ENCODE measurements at places on chromosomes 4 and X. TPM values are rescaled to one million over a fixed set of nuclear protein-coding genes. Genes with fewer than 3 reads are reported as not detected.

GABRQ gene
- total RNA-seq: not detected

DNA sequence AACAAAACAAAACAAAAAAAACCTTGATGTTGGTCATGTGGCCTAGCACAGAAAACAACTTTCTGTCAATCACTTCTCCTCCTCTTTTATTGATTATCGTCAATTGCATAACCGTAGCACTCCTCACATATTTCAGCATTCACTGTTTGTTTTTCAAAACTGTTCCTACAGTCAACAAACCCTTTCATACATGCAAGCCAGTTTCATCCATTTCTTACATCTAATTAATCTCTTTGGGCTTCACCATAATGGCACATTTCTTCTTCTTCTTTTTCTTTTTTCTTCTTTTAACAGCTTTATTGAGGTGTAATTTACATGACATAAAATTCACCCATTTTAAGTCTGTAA, 246.9 kb downstream of the PTTG2 start:
- DNase-seq: no peak

DNA sequence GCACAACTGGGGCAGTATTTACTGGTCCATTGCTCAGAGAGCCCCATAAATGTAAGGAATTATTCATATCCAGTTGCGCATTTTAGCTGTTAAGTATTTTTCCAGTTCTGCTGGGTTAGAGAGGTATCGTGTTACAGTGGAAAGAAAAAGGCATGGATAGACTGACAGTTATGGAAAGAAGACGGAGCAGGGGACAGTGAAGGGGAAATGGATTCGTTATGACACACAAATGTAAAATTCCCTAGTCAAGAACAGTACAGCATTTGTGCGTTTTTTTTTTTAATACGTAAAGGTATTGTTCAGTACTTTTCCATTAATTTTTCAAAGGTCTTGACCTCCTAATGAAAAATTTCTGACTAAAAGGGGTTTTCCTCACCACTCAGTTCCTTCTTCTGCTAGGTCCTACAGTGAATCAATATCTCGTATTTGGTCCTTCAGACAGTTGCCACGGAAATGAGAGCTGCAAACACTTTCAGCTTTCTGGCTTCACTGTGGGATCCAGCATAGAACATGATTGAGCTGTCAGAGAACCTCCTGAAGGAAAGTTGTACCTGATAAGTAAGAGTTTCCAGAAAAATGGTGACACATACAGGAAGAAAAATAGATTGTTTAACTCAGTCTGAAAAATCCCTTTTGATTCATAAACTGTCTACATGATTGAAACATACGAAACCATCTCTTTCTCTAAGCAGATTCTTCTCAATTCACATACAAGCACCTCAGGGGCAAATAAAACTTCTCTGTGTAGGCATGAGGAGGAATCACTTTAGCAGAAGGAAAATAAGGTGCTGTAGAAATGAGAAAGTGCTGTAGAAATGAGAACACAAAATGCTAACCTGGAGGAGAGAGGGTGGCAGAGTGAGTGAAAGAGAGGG, 21.8 kb upstream of the BBS12 start:
- no peak for DNase-seq

DNA sequence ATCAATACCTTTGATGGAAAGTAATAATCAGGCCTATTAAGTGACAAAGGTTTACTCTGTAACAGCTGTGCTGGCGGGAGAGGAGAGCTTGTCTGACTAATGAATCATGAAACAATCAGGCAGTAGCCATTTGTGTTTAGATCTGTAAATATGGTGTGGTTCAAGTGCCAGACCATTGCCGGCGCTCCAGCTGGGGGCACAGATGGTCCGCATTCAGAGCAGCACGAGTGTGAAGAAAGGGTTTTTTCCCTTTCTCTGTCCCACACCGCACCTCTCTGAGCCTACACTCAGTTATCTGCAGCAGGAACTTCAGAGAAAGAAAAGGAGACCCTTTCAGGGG, 111.3 kb upstream of the PAQR3 start:
- DNase-seq: peak; percentile 30

TMEM255A gene
- total RNA-seq: 0.52 TPM

APEX2 gene
- 7.6 TPM for total RNA-seq

- DNase-seq: no peak
Observed at GRCh38 chr4:53489279-53489889, 101.9 kb downstream of the LNX1 start.

GRCh38 chr4:122012735-122013134, 60.9 kb upstream of the TRPC3 start:
- no peak for DNase-seq

CT45A1 gene
- total RNA-seq: not detected

DNA sequence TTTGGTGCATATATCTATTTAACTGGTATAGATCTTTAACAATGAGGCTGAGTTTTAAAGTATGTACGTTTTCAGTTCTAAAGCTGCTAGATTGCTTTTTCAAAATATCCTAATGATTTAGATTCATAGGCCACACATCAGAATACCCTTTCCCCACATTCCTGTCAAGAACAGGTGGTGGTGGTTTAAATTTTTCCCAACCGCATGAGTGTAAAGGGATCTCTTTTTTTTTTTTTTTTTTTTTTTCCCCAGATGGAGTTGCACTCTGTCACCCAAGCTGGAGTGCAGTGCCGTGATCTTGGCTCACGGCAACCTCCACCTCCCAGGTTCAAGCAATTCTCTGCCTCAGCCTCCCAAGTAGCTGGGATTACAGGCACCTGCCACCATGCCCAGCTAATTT, 28.0 kb downstream of the NUP54 start:
- no peak for DNase-seq

GRCh38 chr4:41057467-41057866, 156.9 kb downstream of the APBB2 start:
- no peak for DNase-seq

NALF2 gene
- 1.5 TPM for total RNA-seq

- DNase-seq: no peak
Observed at GRCh38 chr4:153018031-153018430, 81.9 kb downstream of the FHDC1 start.

ANOS1 gene
- 2.1 TPM for total RNA-seq

TLR6 gene
- 3.4 TPM for total RNA-seq

GRCh38 chrX:144768540-144768939, 478.8 kb upstream of the SPANXN1 start:
- DNase-seq: no peak

DNA sequence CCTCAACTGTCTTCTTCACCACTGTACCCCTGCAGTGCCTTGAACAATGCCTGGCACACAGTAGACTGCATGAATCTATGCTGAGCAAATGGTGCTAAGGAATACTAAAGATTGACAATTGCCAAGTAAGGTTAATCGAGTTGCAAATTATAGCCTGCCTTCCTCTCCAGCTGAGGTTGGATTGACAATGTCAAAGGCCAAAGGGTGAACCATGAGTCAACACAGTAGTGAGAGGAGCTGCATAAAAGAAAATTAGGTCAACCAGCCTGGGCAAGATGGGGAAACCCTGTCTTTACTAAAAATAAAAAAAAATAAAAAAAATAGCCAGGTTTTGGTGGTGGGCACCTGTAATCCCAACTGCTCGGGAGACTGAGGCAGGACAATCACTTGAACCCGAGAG, 97.1 kb upstream of the BMPR1B start:
- DNase-seq: no peak

MXRA5 gene
- 3.6 TPM for total RNA-seq

IL2 gene
- total RNA-seq: not detected

- DNase-seq: no peak
Observed at GRCh38 chr4:114082348-114082747, 102.9 kb upstream of the ARSJ start.

DKC1 gene
- 19.3 TPM for total RNA-seq

- DNase-seq: no peak
Observed at GRCh38 chrX:17370191-17370590, 4.8 kb upstream of the NHS start.

GRIA2 gene
- 1.9 TPM for total RNA-seq

DNA sequence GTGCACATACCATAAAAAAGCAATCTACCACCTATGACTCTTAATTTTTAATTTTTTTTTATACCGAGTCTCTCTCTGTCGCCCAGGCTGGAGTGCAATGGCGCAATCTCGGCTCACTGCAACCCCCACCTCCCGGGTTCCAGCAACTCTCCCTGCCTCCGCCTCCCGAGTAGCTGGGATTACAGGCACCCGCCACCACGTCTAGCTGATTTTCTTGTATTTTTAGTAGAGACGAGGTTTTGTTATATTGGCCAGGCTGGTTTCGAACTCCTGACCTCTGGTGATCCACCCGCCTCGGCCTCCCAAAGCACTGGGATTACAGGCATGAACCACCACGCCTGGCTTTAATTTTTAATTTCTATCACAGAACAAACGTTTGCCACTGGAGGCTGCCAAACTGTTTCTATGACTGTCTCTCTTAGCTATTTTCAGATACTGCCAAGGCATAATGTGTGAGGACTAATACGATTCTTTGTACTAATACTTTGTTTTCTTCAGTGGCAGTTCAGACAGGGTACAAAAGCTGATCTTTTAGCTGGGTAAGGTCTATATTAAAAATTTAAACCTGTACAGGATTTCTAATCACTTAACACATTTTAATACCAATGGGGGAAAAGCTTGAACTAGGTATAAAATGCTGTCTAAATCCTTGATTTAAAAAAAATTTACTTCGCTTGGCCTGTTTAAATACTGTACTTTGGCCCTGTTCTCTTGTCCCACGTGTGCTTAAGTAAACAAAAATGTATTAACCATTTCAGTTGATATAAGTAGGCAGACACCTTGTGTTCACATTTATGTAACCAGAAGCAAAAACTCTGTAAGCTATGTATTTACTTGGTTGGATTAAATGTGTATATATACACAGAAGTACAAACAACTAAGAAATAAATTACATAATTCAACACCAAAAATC, 2.3 kb downstream of the PGRMC2 start:
- peak; percentile 15 for DNase-seq

DNA sequence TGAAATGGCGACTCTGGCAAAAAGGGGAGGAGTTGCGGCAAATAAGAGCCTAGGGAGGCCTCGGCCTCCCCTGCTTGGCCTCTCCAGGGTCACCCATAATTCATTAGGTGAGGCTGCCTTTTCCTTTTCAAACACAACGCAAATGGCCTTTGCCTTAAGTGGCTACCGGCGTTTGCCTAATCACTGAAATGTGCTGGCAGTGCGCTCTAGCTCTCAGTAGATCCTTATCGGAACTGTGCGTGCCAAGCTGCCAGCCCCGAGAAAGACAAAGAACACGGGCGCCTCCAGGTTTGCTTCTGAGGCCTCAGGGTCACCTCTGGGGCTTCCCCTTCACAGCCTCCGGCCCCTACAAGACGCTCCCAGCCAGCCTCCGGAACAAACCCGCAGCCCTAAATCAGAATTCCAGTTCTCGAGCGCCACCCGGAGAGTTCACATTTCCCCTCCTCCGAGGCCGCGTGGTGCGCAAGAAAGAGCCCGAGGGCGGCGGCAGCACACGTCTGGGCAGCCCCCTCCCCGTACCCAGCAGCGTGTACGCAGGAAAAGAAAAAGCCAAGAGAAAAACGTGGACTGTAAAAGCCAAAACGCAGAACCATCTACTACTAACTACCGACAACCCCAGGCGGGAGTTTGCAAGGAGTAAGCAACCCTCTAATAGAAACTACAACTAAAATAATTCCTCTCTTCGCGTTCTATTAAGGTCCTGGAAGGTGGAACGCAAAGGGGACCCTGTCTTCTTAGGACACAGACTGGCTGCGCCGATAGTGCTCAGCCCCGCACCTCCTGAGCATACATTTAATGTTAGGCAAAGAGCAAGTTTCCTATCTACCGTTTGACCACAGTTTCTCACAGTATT, 76.5 kb upstream of the BCOR start:
- DNase-seq: peak; percentile 57

NRK gene
- 0.74 TPM for total RNA-seq

GRCh38 chrX:47574076-47574546, 8.1 kb upstream of the TIMP1 start:
- DNase-seq: no peak

DNA sequence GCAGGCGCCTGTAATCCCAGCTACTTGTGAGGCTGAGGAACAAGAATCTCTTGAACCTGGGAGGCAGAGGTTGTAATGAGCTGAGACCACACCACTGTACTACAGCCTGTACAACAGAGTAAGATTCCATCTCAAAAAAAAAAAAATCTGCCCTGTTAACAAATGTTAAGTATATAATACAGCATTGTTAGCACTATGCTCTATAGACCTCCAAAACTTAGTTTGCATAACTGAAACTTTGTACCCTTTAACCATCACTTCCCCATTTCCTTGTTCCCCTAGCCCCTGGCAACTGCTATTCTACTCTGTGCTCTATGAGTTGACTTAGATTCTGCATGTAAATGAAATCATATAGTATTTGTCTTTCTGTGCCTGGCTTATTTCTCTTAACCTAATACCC, 76.7 kb downstream of the TAB3 start:
- DNase-seq: no peak

DNA sequence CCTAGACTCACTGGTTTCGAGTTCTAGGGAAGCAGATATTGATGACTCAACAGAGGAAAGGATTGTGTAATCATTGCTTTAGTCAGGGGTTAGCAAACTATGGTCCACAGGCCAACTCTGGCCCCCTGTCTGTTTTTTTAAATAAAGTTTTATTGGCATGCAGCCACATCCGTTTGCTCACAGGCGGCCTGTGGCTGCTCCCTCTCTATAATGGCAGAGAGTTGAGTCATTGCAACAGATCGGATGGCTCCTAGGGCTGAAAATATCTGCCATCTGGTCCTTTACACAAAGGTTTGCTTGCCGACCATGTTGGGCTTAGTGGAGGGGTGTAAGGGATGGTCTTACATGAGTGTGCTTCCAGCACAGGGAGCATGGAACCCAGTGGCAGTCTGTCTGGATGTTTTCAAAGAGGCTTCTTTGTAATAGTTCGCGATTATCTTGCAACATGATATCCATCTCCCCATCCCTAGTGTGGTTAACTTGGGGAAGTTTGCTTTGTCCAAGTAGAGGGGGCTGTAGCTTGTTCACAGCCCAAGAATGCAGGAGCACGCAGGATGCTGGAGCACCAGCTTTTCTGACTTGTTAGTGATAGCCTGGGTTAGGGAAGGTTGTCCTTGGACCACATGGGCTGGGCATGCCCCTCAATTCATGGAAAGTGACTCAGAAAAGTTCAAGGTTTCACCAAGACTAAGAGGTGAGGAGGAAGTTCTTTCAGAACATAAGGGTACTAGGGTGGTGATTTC, 59.3 kb upstream of the CLDN34 start:
- DNase-seq: no peak

COMMD8 gene
- total RNA-seq: 4.3 TPM

- no peak for DNase-seq
Observed at GRCh38 chr4:100827756-100828155, 309.9 kb upstream of the EMCN start.

- no peak for DNase-seq
Observed at GRCh38 chrX:41688835-41689234, at the start of gene GPR34. TSS of gene GPR34 (plus strand) at chrX:41688973. CDS start at chrX:41695634, 6,661 bp downstream.

- no peak for DNase-seq
Observed at GRCh38 chr4:6225469-6225868, 25.1 kb upstream of the JAKMIP1 start.

GAB3 gene
- total RNA-seq: 1.3 TPM

TEX13B gene
- total RNA-seq: not detected

- no peak for DNase-seq
Observed at GRCh38 chrX:100368167-100368566, 41.9 kb downstream of the PCDH19 start.

DNA sequence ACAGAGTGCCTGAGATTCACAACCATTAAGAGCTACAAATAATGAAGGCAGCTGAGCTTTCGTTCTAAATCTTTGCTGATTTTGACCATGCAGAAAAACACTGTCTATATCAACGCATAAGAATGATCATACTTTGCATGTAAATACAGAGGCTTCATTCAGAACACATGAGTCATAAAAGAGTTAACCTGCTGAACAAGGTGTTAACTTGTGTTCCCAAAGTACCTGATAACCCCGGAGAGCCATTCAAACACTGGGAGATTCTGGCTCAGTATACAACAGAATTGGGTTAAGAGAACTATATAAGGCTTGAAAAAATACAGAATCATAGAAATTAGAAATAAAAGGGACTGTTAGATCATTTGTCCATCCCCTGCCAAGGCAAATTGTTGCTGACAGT, 964.3 kb upstream of the TENM3 start:
- DNase-seq: no peak

Data from pancreas (tissue), 10 donors.